ENCODE measurements at places on chromosomes 2 and 18.

DNA sequence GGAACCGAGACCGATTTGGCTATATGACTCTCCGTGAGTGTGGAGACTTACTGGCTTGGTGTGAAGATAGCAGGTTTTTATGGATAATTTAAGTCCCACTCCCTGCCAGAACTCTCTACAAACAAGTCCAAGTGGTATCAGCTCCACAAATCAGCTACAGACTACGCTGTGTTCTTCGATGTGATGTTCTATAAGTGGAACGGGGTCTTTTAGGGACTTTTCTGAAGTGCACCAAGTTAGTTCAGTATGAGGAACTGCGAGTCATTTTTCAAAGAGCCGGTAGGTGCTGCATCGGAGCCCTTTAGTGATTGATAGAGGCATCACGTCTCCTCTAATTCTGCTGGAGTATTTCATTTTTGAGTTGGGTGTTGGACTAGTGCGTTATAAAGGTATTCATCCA is 107.1 kb downstream of the TSHZ1 start:
- DNase-seq: no peak

DNA sequence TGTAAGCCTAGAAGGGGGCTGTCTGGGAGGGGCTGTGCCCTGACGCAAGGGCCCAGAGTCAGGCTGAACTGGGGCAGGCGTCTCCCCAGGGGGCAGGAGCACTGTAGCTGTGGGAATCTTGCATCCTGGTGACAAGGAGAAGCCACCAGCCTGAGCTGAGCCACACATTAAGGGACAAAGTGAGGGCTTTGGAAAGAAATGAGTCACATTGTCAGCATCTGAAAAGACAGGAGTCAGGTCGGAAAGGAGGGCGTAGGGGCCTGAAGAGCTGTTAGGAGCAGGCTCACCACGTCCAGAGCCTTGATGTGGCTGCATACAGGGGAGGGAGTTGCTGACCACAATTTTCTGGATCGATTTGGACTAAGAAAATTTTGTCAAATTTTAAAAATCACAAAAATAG is 298.6 kb downstream of the CYP26B1 start:
- DNase-seq: no peak

DNA sequence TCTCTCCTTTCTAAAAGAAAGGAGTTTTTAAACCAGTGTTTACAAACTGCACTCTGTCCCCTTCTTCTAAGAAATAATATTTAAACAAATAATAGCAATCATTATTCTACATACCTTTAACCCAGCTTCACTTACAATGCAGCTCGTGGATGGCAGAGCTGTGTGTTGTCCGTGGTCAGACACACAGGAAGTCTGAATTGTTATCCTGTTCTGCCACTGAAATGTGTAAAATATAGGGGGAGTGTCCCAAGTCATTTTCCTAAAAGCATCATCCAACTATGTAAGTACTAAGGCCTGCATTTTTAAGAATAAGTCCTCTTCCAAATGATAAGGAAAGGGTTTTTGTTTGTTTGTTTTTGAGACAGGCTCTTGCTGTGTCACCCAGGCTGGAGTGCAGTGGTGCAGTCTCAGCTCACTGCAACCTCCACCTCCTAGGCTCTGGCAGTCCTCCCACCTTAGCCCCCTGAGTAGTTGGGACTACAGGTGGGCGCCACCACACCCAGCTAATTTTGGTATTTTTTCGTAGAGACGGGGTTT is 2.7 kb upstream of the PPP4R1 start:
- no peak for DNase-seq

DNA sequence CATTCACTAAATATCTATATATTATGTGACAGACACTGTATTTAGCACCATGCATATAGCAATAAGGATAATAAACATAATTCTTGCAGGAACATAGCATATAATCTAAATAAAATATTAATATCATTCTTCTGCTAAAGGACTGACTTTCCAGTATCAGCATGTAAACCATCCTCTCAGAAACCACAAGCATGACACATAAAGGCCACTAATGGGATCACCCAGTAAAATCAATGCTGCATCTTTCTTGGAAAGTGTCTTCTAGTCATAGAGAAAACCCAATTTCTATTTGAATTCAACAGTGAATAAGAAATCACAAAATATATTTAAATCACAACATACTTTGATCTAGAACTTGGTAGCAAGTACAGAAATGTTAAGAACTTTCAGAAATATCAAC is 5.8 kb upstream of the LRP1B start:
- no peak for DNase-seq

DNA sequence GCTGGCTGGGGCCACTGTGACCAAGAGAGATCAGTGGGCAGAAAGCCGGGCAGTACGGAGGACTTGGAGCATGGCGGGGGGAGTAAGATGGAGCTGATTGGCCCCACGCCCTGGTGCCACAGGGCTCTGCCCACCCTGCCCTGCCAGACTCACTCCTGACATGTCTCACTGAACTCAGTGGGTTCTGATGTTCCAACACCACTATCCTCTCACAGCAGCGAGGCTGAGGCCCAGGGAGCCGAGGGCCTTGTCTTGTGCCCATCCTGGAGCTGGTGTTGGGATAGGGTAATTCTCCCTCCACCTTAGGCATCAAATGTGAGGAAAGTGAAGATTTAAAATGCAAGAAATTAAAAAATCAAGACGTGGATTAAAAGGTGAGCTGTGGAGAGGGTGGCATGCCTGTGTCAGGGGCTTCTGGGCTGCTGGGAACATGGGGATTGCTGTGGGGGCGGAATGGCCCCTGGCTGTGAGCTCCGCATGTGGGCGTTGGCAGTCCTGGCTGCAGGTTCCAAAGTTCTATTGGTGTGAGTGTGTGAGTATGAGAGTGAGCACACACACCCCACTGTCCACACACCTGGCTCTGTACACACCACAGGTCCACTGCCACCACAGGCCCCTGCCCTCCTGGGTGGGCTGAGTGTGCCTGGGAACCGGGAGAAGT is 283.5 kb upstream of the HS6ST1 start:
- no peak for DNase-seq

DNA sequence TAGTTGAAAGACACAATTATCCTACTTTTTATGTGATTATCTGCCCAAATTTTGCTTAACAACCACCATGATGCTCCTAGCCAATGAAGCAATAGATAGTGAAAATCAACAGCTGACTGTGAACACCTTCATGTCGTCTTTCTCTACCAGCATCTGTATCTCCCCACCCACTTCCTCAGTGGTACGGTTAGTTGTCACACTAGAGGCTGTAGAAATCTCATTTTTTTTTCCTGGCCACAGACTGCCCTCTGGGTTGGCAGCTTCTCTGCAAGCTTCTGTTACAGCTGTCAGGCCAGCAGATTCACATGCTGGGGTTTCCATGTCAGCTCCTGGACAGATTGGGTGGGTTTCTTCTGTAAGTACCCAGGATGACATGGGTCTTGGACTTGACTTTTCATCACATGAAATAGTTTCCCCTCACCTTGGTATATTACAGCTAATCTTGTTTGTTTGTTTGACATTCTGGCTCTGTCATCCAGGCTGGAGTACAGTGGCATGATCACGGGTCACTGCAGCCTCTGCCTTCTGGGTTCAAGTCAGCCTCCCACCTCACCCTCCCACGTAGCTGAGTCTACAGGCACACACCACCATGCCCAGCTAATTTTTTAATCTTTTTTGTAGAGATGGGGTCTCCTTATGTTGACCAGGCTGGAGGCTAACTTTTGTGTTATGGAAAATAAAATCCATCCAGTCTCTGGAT is 24.3 kb downstream of the STAT4 start:
- no peak for DNase-seq

- no peak for DNase-seq
Measured at GRCh38 chr2:145379934-145380333, 860.0 kb upstream of the ZEB2 start.

GRCh38 chr2:222322236-222322635 is 23.4 kb upstream of the PAX3 start:
- DNase-seq: no peak

DNA sequence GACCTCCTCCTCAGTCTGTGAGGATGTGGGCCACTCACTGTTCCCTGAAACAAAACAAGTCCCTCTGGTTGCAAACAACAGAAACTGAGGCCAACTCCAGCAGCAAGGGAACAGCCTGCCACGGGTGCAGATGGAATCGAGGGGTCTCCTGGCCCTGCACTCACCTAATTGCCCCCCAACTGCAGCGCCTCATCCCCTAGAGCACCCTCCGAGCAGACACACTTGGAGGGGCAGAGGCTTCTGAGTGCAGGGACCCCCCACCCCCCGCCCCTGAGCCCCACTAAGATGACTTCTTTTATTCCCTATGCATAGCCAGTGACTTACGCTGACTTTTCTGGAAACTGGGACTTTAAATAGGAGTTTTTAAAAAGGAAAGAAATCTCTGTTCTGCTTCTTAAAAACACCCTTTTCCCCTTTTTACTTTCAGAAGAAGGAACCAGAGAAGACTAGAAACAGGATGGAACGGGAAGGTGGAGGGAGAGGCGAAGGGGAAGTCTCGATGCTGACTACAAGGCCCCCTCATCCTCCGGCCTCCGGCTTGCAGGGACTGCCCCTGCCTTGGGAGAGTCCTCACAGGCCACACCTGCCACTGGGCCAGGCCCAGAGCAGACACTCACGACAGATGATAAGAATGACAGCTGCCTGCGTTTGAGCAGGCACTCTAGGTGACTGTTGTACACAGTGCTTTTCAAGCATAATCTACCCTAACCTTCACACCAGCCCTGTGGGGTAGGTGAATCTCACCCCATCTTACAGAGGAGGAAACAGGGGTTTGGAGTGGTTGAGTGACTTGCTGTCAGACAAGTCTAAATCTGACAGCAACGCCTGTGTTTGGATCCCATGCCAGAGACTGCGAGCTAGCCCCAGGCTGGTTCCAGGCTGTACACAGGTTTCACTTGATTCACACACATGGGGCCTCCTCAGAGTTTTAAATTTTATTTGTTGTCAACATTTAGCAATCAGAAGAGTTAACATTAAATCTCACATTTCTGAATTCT is 28.2 kb upstream of the BIN1 start:
- no peak for DNase-seq

DNA sequence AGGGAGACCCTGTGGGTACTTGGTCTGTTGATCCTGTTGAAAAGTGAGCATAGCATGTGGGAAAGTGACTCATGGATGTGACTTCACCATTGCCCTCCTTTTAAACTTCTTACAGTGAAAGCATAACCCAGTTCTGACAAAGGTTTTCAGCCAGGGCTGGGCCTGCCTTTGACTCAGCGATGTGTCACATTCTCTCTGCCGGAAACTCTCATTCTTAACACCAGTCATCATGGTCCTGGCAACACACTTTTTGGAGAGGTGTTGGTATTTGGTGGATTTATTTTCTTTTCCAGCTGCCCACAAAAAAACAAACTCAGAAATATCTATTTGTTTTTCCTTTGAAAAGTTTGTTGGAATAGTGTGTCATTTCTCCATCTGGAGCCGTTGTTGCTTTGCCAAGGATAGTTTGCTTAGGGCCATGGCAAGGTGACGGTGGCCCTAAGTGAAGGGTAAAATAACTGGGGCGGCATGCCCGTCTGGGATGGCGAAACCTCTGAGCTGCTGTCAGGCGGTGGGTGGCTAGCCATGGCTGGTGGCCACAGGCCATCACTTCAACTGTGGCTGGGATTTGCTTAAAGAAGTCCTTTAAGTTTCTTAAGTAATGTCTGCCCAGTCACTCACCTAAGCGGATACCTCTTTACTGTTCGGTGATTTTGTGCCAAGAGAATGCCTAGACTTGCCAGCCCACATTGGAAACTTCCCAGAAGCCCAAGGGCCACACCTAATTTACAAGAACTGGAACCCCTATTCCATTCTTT is 123.3 kb downstream of the LTBP1 start:
- DNase-seq: peak; percentile 39

GRCh38 chr2:1594373-1595171 is 149.7 kb downstream of the PXDN start:
- no peak for DNase-seq

DNA sequence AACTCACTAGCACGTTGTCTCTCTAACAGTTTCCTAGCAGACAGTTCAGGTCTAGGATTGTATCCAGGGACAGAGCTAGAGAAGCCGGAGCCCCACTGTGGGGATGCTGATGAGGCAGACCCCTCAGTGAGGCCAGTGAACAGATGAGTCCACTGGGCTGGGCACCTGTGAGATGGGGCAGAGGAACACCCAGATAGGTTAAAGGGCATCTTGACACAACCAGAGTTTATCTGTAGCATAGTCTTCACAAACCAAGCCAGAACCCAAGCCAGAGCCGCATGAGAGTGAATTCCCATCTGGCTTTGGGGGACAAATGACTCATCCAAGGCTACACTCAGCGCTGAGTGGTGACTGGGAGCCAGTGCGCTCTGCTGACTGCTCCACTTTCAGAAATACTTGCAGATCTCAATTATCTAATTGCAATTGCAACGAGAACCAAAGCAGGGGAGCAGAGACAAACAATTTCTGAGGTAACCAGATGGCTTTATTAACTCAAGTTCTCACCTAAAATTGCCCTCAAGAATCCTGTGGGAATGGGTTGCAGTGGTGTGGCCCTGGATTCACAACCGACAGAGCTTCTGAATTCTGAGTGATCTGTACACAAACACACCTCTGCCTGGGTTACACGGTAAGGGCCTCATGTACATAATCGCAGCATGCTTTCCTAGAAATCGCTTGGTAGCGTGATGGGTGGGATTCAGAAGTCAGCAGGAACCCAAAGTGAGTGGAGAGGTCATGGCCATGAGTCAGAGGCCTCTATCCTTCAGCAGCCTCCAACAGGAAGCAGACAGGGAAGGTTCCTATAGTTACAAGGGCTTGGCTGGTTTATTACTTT is 48.7 kb upstream of the MSH2 start:
- no peak for DNase-seq

DNA sequence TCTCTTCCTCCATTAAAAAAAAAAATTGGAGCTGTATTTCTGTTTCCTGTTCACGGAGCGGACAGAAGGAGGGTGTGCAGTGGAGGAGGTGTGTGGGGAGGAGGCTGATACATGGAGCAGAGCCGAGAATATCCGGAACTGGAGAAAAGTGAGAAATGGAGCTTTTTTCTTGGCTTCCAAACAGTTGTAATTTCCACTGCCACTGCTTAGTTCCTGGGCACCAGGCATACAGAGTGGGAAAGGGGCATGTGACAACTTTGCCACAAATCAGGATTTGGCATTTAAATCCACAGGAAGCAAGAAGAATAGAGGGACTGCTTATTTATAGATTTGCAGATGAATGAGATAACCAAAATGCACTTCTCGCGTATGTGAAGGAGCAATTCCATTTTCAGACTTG is 71.2 kb downstream of the BCL11A start:
- DNase-seq: no peak

GRCh38 chr2:209424199-209424701 is 403 bp downstream of the MAP2 start:
- no peak for DNase-seq

GRCh38 chr2:76251342-76251741 is 540.6 kb upstream of the GCFC2 start:
- DNase-seq: no peak

DNA sequence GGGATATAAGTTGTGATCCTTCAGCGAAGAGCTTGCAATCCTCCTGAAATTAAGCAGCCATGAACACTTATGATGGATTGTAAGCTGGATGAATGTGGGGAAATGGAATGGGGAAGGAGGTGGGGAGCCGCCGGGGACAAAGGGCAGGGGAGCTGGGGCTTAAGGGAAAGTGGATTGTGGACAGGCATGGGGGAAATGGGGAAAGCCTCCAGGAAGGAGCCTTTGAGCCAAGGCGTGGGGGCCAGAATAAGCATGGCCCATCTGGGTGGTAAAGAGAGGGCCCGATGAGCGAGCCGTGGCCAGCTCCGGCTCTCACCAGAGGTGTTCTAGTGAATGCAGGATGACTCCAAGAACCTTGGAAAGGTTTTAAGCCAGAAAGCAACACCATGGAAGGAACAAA is 124.0 kb downstream of the SMAD7 start:
- no peak for DNase-seq

- DNase-seq: no peak
Measured at GRCh38 chr2:157052685-157053224, 204.8 kb upstream of the GALNT5 start.

- DNase-seq: no peak
Measured at GRCh38 chr2:199307461-199307860, 150.3 kb downstream of the SATB2 start.

Measured in activated T-cell treated with anti-CD3 and anti-CD28 coated beads for 24 hours (primary cell).